ENCODE measurements at places on chromosomes 7 and 10.

DNA sequence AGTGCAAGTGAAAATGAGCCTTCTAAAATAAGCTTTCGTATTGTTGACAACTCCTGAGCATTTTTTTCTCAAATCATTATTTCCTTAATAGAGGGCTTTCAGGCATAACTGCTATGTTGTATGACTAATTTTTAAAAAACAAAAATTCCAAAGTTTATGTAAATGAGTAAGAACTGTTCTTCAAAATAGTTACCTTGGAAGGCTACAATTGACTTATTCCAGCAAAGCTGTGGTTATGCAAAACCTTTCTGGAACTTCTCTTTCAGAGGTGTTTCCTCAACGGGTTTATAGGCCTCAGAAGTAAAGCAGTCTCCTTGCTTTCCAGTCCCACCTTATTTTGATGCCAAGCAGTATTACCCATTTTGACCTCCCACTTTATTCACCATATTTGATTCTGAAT is 2.5 kb downstream of the SLC25A28 start:
- no peak for DNase-seq

DNA sequence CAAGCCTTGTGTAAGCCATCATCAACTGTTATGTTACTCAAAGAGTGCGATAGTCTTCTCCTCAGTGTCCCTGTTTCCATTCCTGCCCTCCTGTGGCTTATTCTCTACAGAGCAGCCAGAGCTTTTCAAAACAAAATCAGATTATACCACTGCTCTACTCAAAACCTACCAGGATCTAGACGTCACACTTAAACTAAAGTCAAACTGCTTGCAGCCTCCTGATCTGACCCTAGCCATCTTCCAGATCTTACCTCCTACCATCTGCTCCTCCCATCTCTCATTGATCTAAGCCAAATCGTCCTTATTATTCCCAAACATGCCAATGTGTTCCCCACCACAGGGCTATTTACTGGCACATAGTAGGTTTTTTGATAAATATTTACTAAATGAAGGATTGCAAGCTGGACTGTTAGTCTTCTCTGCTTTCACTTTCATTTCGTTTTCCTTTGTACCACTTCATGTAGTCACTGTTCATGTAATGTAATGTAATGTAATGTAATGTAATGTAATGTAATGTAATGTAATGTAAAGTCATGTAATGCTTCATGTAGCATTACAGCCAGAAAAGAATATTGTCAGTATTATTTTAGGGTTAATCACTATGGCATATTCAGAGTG is 116.1 kb downstream of the GPR37 start:
- DNase-seq: no peak

- no peak for DNase-seq
These were observed 142.4 kb upstream of the PRR15 start for GRCh38 chr7:29421010-29421956.

GRCh38 chr10:119281581-119282071 is 74.3 kb downstream of the GRK5 start:
- no peak for DNase-seq

GRCh38 chr10:9331583-9332008 is 1277.1 kb downstream of the GATA3 start:
- DNase-seq: no peak

- no peak for DNase-seq
These were observed 138.3 kb upstream of the PALS2 start for GRCh38 chr7:24434972-24435371.

DNA sequence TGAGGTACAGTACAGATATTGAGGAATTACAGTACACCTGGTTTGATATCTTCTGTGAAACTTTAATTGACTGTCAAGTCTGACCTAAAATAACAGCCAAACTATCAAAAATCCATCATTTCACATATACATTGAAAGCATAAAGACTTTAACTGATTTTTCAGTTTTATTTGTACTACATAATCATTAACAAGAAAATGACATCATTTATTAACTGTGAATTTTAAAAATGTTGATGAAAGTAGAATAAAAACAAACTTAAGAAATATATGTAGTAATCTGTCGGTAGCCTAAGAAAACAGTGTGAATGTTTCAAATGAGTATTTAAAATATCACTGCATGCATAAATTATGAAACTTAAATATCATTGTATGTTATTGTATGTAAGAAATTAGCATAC is 836.7 kb upstream of the GHITM start:
- DNase-seq: no peak

GRCh38 chr10:94069884-94070283 is 76.2 kb downstream of the PLCE1 start:
- no peak for DNase-seq

- no peak for DNase-seq
These were observed 22.4 kb downstream of the STN1 start for GRCh38 chr10:103895411-103896186.

- DNase-seq: no peak
These were observed 119.1 kb downstream of the CUBN start for GRCh38 chr10:17010363-17011145.
